ENCODE measurements at places on chromosomes 1 and 21.

GRCh38 chr1:203263496-203263895, 34.0 kb upstream of the CHIT1 start:
- DNase-seq: no peak

DNA sequence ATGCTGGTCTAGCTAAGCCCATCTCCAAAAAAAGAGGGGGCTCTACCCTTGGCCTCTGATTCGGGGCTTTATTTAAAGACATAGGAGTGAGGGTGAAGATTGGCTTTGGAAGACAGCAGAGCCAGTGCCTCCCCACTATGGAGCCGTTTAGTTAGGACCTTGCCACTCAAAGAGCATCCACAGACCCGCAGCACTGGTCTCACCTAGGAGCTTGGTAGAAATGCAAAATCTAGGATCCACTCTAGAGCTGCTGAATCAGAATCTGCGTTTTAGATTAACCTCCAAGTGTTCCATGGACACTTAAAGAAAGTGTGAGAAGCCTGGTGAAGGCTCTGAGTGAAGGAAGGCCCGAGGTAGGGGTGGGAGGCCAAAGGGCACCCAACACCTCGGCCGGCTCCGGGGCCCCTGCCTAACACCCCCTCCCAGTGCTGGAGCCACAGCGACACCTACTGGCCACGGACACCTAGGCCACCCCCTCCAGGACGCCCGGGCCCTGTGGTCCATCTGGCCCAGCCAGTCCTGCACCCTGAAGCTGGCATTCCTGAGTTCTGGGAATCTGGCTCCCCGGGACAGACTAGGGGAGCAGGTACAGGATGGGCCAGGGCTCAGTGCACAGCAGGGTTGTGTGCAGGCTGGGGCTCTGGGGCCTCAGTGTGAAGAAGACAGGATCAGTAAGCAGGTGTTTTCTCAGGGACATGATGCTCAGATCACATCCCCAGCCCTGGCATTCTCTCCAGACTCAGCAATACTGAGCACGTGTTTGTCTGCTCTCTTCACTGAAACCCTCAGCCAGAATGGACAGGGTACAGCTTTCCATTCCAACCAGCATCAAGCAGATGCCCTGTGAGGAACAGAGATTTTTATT, 79.2 kb downstream of the TMEM53 start:
- DNase-seq: peak; percentile 90

- no peak for DNase-seq
These were observed 12.0 kb downstream of the MAB21L3 start for GRCh38 chr1:116122955-116123757.

DNA sequence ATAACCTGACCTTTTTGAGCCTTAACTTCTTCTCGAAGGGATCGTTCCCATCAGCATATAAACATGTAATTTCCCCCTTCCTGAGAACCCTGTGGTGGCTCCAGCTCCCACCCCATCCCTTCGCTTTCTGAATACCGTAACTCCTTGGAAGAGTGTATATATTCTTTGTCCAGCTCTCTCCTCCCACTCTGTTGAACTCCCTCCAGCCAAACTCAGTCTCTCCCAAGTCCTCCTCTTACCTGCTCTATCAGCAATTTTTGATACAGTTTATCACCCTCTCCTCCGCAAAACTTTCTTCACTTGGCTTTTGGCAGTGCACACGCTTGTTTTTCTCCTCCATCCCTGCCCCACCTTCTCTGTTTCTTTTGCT, 109.9 kb upstream of the SLC25A33 start:
- DNase-seq: no peak

GRCh38 chr1:183566026-183566425, 24.2 kb downstream of the NCF2 start:
- no peak for DNase-seq

DNA sequence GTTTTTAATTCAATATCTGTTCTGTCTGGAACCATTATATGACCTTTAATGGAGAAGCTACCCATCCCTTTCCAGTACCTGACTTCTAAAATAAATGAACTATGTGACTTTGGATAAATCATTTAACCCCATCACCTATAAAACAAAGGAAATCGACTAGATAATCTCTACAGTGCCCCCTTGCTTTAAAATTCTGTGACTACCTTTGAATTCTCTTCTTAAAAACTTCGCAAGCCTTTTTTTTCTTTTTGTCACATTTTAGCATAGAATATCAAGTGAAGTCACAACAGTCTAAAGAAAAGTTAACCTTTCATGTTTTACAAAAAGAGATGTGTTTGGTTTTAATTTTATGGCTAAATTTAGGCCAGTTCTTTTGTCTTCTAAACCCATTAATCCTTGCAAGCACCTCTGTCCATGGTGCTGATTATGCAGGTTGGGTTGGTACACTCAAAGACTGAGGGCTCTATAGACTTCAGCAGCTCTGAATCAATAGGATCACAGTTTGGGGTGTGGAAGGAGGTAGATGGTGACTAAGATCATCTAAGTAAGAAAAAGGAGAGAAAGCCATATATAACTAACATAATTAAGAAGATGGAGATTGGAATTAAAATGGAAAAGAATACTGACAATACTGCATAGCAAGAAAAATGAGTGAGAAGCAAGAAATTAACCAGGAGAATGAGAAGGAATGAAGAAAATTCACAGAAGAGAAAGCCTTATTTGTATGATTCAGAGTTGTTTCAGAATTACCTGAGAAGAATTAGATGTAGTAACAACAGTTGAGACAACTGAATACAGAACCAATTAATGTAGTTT, 59.2 kb downstream of the TBX15 start:
- peak; percentile 45 for DNase-seq

DNA sequence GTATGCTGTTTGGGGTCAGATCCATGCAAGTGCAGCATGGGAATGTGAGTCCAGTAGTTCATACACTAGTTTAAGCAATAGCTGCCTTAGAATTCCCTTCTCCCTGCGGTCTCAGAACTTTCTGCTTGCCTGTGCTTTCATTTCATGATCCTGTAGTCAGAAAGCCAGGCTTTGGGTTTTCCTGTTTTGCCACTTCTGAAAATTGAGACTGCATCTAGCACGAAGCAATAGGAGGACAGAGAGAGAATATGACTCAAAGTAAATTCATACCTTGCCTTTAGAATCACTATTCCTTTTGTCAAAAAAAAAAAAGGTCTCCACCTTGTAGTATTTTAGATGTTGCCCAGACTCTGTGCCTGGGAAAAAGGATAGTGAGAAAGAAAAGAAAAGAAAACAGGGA, 161.2 kb upstream of the SNX7 start:
- DNase-seq: no peak

DNA sequence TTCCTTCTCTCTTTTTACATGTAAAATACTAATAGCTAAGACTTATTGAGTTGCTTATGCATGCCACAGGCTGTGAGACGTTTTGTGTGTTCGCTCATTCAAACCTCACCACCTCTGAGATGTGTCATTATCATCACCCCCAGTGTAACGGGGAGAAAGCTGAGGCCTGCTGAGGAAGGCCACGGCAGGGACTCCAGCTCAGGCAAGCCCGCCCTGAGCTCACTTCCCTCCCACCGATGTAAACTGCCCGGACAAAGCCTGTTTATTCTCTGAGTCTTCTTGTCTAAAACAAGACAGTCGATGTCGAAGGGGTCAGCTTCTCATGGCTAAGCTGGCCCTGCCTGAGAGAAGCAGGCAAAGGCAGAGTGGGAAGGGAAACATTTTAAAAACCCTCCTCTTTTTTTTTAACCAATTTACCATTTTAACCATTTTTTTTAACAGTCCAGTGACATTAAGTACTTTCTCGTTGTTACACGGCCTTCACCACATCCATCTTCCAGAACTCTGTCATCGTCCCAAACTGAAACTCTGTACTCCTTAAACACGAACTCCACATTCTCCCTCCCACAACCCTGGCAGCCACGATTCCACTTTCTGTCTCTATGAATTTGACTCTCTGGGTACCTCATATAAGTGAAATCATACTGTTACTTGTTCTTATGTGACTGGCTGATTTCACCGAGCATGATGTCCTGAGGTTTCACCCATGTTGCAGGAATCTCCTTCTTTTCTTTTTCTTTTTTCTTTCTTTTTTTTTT, 204.8 kb upstream of the GALNT2 start:
- no peak for DNase-seq

DNA sequence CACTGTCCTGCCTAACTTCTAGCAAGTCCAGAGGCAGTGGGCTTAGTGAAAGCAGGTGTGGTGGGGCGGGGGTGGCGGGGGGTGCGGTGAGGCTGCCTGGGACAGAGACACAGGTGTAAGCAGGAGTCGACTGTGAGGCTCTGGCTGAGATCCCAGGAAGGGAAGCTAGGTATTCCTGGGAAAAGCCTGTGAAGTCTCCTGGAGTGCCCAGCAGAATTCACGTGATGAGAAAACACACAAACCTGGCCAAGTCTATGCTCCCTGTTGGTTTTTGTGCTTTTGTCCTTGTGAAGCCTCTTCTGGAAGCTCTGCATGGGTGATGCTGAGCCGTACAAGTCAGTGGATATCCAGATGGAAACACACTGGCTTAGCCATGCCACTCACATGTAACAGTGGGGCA, 5.3 kb downstream of the GALNT2 start:
- DNase-seq: no peak

DNA sequence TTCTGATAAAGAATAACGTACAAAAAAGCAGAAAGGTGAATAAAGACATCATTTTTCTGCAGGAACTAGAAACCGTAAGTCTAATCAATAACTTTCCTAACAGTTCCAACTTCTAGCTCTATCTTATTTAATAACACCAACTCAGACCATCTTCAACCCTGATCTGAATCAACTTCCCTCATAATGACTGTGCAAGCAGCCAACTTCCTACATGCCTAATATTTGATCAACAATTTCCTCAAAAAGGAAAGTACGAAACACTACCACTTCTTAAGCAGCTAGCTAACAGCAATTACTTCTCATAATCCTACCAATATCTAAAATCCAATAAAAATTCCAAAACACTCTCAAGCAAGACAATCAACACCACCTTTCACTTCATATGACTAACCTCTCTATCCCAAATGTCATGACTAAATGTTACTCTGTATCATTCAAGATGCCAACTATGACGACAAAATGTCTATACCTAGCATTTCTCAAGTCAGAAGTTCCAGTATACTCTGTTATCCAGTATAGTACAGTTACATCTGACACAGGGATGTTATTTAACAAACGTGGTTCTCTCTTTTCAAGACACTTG, 1.7 kb downstream of the COP1 start:
- DNase-seq: no peak

DNA sequence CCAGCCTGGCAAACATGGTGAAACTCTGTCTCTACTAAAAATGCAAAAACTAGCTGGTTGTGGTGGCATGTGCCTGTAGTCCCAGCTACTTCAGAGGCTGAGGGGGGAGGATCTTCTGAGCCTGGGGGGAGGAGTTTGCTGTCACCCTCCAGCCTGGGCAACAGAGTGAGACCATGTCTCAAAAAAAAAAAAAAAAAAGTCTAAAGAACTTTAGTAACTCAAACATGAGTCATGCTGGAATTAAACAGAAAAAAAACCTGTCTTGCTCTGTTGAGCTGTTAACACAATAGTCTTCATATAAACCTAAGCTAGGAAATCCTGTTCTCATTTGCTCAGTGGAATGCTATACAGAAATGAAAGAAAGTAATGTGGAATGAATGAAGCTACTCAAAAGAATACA, 16.7 kb upstream of the DISP1 start:
- DNase-seq: no peak

DNA sequence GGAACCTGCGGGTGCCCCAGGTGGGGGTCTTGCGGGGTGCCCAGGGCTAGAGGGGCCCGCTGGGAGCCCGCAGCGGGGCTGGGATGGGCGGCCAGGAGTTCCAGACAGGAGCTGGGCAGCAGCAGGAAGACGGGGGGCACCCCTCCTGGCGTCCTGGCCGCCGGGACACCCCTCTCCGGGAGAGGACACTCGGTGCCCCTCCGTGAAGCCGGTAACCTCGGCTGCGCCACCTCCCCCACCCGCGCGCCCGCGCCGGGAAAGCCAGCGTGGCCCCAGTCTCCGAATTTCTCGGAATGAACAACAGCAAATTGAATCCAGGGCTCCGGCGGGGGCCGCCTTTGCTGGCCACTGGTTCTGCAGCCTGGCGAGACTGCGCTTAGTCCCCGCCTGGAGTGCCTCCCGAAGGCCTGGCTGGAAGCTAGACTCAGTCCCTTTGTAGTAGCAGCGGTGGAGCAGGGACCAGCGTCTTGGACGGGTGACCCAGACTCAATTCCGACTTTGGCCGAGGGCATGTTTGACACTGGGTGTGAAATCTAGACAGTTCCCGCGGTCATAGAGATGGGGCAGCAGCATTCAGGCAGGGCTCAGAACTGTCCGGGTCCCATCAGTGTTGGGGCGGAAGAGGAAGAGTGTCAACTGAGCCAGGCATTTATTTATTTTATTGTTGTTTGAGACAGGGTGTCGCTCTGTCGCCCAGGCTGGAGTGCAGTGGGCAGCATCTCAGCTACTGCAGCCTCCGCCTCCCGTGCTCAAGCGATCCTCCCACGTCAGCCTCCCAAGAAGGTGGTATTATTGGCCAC, 773 bp downstream of the IFNGR2 start:
- DNase-seq: peak; percentile 38

DNA sequence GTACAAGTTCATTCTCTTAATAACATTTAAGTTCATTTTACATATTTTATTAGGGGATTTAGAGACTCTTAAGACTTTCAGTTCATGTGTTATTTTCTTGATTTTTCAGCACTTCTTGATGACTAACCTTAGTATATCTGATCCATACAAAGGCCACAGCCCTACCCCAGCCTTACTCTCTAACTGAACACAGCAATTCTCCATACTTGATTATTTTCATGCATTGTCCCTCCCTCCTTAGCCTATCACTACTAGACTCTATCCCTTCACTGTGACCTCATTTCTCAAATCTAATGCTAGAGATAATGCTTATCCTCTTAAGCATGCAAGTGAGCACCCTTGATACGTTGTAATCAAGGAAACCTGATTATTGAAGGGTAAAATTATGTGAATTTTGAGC, 15.2 kb downstream of the PRKAA2 start:
- DNase-seq: no peak

DNA sequence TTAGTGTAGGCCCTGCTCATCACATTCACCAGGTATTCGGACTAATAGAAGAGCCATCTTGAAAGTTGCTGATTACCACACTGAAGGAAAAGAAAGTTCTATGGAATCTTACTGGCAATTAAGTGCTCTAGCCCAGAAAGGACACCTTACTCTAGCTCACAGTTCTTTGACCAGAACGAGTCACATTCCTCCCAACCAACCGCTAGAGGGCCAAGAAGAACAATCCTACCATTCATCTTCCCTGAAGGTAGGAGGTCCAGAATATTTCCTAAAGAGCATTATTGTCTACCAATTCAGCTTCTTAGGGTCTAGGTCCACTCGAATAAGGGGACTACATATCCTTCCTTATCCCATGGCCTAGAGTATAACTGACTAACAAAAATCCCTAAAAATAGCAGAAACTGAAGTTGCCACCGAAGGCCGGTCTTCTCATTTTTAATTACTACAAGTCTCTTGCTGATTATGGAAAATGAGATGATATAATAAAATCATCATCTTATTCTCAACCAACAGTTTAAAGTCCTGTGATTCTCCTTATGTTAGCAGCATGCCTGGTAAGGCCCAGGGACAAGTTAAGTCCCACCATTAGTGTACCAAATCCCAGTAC, 2.7 kb upstream of the FMO1 start:
- DNase-seq: no peak

DNA sequence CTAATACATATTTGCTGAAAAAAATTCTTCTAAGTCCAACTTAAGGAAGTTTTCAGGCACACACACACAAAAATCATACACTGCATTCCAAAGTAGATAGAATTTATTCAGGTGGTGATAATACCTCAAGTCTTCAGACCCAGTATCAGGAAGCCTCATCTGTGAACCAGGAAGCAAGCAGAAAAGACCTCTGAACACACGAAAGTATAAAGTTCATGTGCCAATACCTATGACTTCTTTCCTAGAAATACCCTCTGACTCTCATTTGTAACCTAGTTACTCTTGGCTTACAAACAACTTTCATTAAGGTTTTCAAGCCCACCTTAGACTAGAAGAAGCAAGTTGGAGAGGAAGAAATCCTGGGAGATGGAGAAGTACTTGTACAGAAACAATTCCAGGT, 35.7 kb upstream of the IFNLR1 start:
- no peak for DNase-seq
